ENCODE measurements at places on chromosomes 1 and 21.

- no peak for DNase-seq
Observed at GRCh38 chr1:40887012-40887378, 24.8 kb upstream of the CITED4 start.

GRCh38 chr1:3828391-3828790, 28.6 kb downstream of the CEP104 start:
- DNase-seq: no peak

DNA sequence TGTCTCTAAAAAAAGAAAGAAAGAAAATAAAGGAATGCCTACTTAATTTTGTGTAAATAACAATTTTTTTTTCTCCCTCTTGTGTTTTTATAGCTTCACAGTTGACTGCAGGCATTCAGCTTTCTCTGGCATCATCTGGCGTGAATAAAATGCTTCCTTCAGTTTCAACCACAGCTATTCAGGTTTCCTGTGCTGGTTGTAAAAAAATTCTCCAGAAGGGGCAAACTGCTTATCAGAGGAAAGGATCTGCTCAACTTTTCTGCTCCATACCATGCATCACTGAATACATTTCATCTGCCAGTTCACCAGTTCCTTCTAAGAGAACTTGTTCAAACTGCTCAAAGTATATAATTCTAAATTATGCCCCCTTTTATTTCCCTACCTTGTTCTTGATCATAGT, 18.0 kb downstream of the ZMYM1 start:
- no peak for DNase-seq

DNA sequence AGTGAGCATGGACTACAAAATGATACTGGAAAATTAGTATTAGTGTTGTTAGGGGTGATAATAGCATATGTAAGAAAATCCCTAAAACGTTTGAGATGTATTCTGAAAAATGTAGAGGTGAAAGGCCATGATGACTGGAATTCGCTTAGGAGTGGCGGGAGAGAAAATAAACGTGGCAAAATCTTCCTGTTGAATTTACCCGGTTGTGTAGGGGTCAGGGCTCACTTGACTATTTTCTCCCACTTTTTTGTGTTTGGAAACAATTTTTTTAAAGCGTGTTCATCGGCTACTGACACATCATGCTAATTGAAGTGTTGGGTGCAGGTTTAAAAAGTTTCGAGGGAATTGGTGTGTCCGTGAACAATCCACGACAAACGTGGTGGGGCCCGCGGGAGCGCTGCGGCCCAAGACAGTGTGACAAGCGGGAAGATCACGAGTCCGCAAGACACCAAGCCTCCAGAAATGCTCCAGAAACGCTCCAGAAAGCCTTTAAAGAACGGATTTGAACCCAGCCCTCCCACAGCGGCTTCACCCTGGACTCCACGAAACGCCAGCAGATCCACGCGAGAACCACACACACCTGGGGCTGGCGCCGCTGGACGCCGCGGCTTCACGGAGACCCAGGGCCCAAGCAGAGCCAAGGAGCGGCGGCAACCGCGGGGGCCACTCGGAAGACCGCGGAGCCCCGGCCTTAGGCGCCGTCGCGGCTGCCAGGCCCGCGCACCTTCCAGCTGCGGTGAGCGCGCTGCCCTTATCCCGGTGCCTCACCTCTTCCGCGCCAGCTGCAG, 573 bp downstream of the PSMG1 start:
- no peak for DNase-seq

- no peak for DNase-seq
Observed at GRCh38 chr1:67956116-67956515, 94.3 kb downstream of the DIRAS3 start.

- DNase-seq: no peak
Observed at GRCh38 chr1:41322835-41323234, 38.4 kb upstream of the FOXO6 start.

DNA sequence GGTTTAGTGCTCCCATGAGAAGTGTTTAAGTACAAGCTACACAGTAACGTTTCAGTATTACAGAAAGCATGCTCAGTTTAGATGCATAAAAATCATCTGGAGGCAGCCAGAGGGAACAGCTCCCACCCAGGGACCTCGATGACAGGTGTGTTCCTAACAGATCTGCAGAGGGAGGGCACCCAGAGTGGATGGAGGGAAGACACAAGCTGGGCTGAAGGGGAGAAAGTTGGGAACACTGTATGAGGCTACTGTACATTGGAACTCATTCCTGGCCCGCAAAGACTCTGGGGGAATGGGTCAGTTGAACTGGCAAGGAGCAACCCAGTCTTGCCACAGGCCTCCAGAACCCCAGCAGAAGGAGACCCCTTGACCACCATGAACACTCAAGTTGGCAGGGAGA, 52.4 kb downstream of the ZP4 start:
- no peak for DNase-seq

DNA sequence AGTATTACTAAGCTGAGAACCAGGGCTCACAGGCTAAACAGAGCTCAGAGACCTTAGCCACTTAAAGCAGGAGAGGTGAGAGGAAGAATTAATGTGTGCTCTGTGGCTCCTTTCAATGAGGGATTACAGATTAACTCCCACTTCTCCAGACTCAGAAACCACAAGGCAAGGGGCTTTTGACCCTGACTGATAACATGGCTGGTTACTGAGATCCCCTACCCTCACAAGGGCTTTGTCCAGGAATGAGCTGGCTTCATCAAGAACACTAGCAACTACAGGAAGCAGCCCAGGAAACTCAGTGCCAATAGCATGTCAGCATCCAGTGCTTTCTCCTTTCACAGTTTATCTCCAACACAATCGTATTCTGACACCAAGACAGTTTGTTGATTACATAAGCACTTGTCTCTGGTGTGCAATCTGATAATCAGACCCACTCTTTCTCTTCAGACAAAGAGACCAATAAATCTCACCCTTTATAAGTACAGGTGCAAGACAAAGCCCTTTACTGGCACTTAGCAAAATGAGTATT, 38.8 kb downstream of the ERI3 start:
- no peak for DNase-seq

- DNase-seq: no peak
Observed at GRCh38 chr1:96384611-96385010, 337.0 kb upstream of the PTBP2 start.

DNA sequence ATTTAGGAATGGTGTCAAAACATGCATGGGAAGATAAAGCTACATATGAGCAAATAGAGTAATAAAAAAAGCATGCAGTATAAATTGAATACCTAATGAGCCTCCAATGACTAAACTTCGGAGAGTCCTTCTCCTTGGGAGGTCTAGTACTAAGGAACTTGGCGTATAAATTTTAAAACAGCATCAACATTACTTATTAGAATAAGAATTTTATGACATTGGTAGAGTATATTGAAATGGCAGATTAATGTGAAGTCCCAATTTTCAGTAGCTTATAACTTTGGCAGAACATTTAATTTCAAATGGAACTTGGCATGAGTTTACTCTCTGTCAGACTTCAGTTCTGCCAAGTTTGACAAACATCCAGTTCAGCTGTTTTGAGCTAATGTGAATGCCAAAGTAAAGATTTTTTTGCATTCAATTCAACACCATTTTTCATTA, 104.7 kb upstream of the RGS18 start:
- no peak for DNase-seq

DNA sequence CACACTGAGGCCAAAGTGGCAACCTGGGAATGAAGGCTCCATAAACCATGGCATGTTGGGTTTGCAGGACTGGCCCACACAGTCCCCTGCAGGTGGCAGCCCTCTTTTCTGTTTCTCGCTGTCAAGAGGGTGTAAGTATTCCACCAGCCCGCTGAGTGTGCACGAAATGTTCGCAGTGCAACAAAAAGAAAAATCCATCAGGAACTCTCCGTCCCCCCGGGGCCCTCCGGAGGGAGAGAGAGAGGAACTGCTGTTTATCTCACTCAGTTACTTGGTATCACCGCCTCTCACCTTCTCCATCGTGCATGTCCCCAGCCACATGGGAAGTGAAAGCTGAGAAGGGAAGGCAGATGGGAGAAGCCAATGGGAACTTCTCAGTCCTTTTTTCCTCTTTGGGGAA, 38.3 kb downstream of the NCF2 start:
- no peak for DNase-seq

GRCh38 chr1:8689431-8690252, 127.8 kb downstream of the RERE start:
- no peak for DNase-seq

GRCh38 chr1:53107570-53108322, 34.7 kb downstream of the SLC1A7 start:
- DNase-seq: no peak

- DNase-seq: peak; percentile 47
Observed at GRCh38 chr21:44065428-44065827, 41.8 kb upstream of the PWP2 start.

GRCh38 chr1:214155987-214156625, 124.9 kb upstream of the SMYD2 start:
- no peak for DNase-seq

- no peak for DNase-seq
Observed at GRCh38 chr1:30790850-30791778, 33.5 kb upstream of the LAPTM5 start.

All from coronary artery (tissue), 2 donors.